A549 treated with CORT108297 at 1 μM for 4 hours (cell line): ENCODE measurements at places on chromosomes 16 and 17. TPM values are rescaled to one million over a fixed set of nuclear protein-coding genes. Genes with fewer than 3 reads are reported as not detected.

FBXO39 gene
- not detected in 5 replicates for total RNA-seq

TBC1D3D gene
- total RNA-seq, result 0.05 to 0.16 TPM (median 0.10 TPM) in 4 of 5 replicates, not detected in the other

SCO1 gene
- 52.5 to 61.9 TPM (median 59.6 TPM) in 5 replicates for total RNA-seq

HS3ST6 gene
- 1.6 to 3.9 TPM (median 3.0 TPM) in 5 replicates for total RNA-seq

RRAD gene
- total RNA-seq, result 7.7 to 19.4 TPM (median 12.3 TPM) in 5 replicates

CCL22 gene
- 0.02 to 0.07 TPM (median 0.05 TPM) in 4 of 5 replicates, not detected in the other for total RNA-seq

NOS2 gene
- 0.13 to 0.18 TPM (median 0.15 TPM) in 5 replicates for total RNA-seq

KIAA0753 gene
- total RNA-seq, result 18.9 to 20.5 TPM (median 19.5 TPM) in 5 replicates

STUB1 gene
- total RNA-seq, result 81.2 to 132 TPM (median 119 TPM) in 5 replicates

HAS3 gene
- 38.1 to 54.0 TPM (median 46.8 TPM) in 5 replicates for total RNA-seq

SMIM36 gene
- total RNA-seq, result not detected in 5 replicates

APOBR gene
- 0.05 to 0.07 TPM (median 0.06 TPM) in 5 replicates for total RNA-seq

TMEM204 gene
- not detected in 5 replicates for total RNA-seq

RSPRY1 gene
- 23.3 to 31.9 TPM (median 26.2 TPM) in 5 replicates for total RNA-seq

SLC6A4 gene
- 0.02 to 0.06 TPM in 2 of 5 replicates, not detected in the others for total RNA-seq

KRTAP4-1 gene
- 0.09 to 0.40 TPM (median 0.24 TPM) in 4 of 5 replicates, not detected in the other for total RNA-seq

METRN gene
- total RNA-seq, result 68.1 to 229 TPM (median 214 TPM) in 5 replicates

PERCC1 gene
- total RNA-seq, result not detected in 5 replicates

CDRT4 gene
- 0.85 to 1.4 TPM (median 1.1 TPM) in 4 of 5 replicates, not detected in the other for total RNA-seq

CIITA gene
- total RNA-seq, result 0.05 to 0.15 TPM (median 0.13 TPM) in 5 replicates

NEUROD2 gene
- total RNA-seq, result 0.05 TPM in 1 of 5 replicates, not detected in the others

CMTM2 gene
- not detected in 5 replicates for total RNA-seq

ABCC11 gene
- 0.06 to 0.24 TPM (median 0.20 TPM) in 4 of 5 replicates, not detected in the other for total RNA-seq
